ENCODE measurements at places on chromosomes 5 and 9.

DNA sequence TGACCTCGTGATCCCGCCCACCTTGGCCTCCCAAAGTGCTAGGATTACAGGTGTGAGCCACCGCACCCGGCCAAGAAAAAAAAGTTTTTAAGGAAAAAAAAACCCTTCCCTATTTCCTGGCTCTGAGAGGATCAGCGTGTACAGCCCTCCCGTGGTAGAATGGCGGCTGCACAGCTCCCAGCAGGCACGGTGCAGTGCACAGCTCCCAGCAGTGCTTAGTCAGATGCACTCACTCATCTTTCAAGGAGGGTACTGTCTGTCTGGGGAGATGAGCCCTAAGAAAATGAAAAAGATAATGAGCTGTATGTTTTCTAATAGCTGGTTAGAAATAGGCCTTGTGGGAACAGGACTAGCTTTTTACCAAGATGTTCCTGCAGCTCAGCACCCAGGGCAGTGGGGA is 36.7 kb upstream of the SLC2A8 start:
- no peaks in the 10 kb centered on the region for H3K36me3 ChIP-seq
- H3K4me1 ChIP-seq = no peaks in the 10 kb centered on the region
- H3K27ac ChIP-seq = no peak overlapping the region
- DNase-seq = no peak
- H3K27me3 ChIP-seq = peaks cover 4% of the 10 kb centered on the region

DNA sequence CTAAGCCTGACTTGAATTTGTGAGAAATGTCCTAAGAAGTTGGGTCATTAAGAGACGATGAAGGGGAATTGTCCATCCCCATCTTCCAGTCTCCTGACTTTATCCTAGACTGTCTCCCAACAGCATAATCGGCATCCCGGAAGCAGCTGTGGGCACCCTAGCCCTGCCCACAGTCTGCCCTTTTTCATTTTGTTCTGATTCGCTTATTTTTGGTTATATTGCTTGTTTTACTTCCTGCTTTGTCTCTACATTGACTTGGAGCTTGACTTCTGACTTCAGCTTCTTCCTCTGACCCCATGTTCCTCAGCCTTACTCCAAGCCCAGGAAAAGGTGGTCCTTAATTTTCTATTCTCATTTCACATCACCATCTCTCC is 41.8 kb downstream of the UGCG start:
- DNase-seq = no peak
- peak overlapping the region; percentile 19 for H3K27ac ChIP-seq
- H3K27me3 ChIP-seq = no peaks in the 10 kb centered on the region
- H3K4me1 ChIP-seq = peaks cover 15% of the 10 kb centered on the region
- peak overlapping the region; percentile 29 for H3K4me3 ChIP-seq
- peaks cover 10% of the 10 kb centered on the region for H3K36me3 ChIP-seq

DNA sequence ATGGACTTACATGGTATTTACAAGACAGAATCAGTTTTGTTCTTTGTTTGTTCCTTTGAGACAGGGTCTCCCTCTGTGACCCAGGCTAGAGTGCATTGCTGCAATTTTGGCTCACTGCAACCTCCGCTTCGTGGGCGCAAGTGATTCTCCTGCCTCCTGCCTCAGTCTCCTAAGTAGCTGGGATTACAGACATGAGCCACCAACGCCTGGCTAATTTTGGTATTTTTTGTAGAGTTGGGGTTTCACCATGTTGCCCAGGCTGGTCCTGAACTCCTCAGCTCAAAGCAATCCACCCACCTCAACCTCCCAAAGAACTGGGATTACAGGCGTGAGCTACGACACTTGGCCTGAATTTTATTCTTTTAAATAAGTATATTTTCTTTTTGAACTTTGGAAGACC is 27.6 kb downstream of the RAB24 start:
- peaks cover 60% of the 10 kb centered on the region for H3K36me3 ChIP-seq
- no peak overlapping the region for H3K27ac ChIP-seq
- no peaks in the 10 kb centered on the region for H3K4me1 ChIP-seq

- H3K27ac ChIP-seq = no peak overlapping the region
- no peak for DNase-seq
- H3K4me1 ChIP-seq = no peaks in the 10 kb centered on the region
- no peaks in the 10 kb centered on the region for H3K36me3 ChIP-seq
- H3K27me3 ChIP-seq = no peaks in the 10 kb centered on the region
These were observed 97.0 kb downstream of the DAPK1 start for GRCh38 chr9:87594662-87595061.

- no peak for DNase-seq
- H3K27me3 ChIP-seq = no peaks in the 10 kb centered on the region
- no peaks in the 10 kb centered on the region for H3K4me1 ChIP-seq
- no peak overlapping the region for H3K27ac ChIP-seq
- H3K4me3 ChIP-seq = no peak overlapping the region
These were observed 422.9 kb downstream of the TMEM161B start for GRCh38 chr5:87845734-87846133.

DNA sequence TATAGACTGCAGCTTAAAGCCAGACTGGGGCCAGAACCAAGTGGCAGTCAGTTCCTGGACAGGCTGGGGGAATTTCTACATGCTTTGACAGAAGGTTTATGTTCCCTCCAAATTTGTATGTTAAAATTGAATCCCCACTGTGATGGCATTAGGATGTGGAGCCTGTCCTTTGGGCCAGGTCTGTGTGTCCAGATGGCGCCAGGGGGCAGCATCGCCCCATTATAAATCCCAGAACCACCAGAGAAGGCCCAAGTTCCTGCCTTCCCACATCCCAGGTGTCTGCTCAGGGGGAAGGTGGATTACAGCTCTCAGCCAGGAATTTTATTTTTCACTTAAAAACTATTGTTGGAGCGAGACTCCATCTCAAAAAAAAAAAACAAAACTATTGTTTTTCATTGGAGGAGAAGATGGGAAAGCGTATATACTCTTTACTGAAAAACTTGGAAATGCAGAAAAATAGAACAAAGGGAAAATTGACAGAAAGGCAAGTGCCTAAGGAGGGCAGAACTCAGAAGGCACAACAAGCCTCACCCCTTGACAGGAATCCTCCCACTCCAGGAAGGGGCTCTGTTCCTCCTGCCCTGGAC is 5.0 kb downstream of the IL3 start:
- H3K4me3 ChIP-seq = no peak overlapping the region
- no peaks in the 10 kb centered on the region for H3K36me3 ChIP-seq
- no peak for DNase-seq

- no peak overlapping the region for H3K4me3 ChIP-seq
- DNase-seq = no peak
- no peak overlapping the region for H3K27ac ChIP-seq
- H3K27me3 ChIP-seq = no peaks in the 10 kb centered on the region
- no peaks in the 10 kb centered on the region for H3K36me3 ChIP-seq
These were observed 138.9 kb downstream of the RASEF start for GRCh38 chr9:82923912-82924605.

- no peaks in the 10 kb centered on the region for H3K27me3 ChIP-seq
- no peak overlapping the region for H3K27ac ChIP-seq
These were observed 15.9 kb upstream of the CLINT1 start for GRCh38 chr5:157874861-157875260.

- H3K27me3 ChIP-seq = no peaks in the 10 kb centered on the region
- H3K27ac ChIP-seq = no peak overlapping the region
- no peak for DNase-seq
- H3K4me3 ChIP-seq = peak overlapping the region; percentile 92
- H3K4me1 ChIP-seq = peaks cover 11% of the 10 kb centered on the region
- no peaks in the 10 kb centered on the region for H3K36me3 ChIP-seq
These were observed 983 bp downstream of the GCNT1 start for GRCh38 chr9:76459694-76460635.

DNA sequence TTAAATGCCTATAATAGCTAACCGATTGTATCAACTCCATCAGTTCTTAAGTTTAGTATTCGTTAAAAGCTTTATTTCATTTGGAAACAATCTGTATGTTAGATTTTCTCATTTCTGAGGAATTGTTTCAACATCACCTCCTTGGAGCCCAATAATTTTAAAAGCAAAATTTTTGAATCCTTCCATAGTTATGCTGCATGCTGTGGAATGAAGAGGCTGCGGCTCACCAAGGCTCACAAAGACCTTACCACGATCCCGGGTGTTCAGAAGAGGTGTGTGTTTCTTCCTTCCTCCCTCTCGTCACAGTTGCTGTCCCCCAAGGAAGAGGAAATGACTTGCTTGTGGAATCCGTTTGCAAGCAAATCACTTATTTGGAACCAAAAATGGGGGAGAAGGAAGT is 143.8 kb downstream of the FGF1 start:
- no peaks in the 10 kb centered on the region for H3K36me3 ChIP-seq
- H3K4me1 ChIP-seq = no peaks in the 10 kb centered on the region
- no peak for DNase-seq
- H3K4me3 ChIP-seq = no peak overlapping the region
- H3K27ac ChIP-seq = no peak overlapping the region

GRCh38 chr5:126852091-126852571 is 75.2 kb downstream of the LMNB1 start:
- no peaks in the 10 kb centered on the region for H3K36me3 ChIP-seq
- peak overlapping the region; percentile 13 for H3K4me3 ChIP-seq
- peaks cover 33% of the 10 kb centered on the region for H3K4me1 ChIP-seq
- peak overlapping the region; percentile 67 for H3K27ac ChIP-seq
- DNase-seq = peak; percentile 38
- H3K27me3 ChIP-seq = no peaks in the 10 kb centered on the region

All from naive thymus-derived CD4-positive, alpha-beta T cell (primary cell).